ENCODE measurements at places on chromosomes 11 and 22. TPM values are rescaled to one million over a fixed set of nuclear protein-coding genes. Genes with fewer than 3 reads are reported as not detected.
A peak's percentile ranks its signal among the peaks of the same experiment; 100 is the strongest.

Gene SLC25A18
- polyA plus RNA-seq: 1.1 TPM

Gene OR52L1
- polyA plus RNA-seq: not detected

GRCh38 chr11:113568566-113568965 is 93.4 kb upstream of the DRD2 start:
- DNase-seq: no peak

DNA sequence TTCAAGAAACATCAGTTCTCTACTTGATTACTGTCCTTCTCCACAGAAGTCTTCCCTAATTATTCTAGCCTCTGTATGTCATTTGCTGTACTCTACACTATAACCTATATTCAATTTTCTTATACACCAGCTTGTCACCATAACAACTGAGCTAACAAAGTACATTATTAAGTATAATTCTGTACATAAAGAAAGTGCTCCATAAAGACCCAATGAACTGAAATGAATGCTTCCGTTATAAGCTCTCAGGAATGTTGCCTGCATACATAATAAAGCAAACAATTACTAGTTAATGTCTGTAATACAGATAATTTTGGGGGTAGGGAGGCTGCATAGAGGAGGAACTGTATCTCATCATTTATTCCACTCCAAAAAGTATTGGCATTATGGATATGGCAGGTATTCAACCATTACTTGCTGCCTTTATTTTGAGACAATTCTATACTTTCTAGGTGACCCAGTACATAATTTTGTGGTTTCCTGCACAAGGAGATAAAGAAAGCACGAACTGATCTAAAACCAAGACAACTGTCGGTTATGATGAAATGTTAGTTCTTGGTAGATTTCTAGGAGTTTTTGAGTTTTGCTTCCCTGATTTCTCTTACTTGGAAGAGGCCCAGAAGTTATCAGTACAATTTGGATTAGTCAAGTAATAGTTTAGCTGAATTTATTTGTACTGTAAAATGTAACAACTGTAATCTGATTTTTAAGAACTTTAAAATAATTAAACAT is 202.5 kb downstream of the SBF2 start:
- DNase-seq: no peak

GRCh38 chr11:12409621-12410005 is 32.2 kb downstream of the PARVA start:
- DNase-seq: no peak

- no peak for DNase-seq
Measured at GRCh38 chr11:29135504-29135903, 881.3 kb downstream of the KCNA4 start.

DNA sequence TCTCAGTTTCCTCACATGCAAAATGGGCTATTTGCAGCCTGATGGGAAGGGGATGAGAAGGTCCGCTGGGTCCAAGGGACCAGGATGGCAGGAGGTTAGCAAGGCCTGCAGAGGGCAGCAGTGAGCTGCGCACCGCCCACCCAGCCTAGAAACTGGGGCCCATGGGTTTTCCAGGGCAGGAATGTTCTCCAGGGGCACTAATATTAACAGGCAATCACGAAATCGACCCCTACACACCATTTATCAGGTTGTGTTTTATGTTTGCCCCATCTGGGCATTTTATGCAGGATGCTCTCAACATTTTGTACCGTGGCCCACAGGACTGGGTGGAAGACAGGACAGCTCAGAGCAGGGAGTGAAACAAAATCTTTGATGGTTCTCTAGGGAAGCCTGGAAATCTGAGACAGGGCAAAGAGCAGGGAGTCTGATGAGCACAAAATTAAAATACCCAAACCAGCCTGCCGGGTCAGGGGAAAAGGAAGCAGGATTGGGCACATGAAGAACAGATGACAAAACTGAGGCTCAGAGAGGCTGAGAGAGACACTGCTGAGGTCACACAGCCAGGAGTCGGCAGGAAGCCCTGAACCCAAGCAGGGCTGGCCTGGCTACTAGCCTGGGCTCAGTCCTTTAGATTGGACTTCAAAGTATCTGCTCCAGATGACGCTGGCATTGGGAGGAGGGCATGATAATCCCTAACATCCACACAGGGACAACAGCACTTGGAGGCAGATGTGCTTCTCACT is 1.6 kb upstream of the BCR start:
- peak; percentile 83 for DNase-seq
